ENCODE measurements at places on chromosomes 1 and 21.

DNA sequence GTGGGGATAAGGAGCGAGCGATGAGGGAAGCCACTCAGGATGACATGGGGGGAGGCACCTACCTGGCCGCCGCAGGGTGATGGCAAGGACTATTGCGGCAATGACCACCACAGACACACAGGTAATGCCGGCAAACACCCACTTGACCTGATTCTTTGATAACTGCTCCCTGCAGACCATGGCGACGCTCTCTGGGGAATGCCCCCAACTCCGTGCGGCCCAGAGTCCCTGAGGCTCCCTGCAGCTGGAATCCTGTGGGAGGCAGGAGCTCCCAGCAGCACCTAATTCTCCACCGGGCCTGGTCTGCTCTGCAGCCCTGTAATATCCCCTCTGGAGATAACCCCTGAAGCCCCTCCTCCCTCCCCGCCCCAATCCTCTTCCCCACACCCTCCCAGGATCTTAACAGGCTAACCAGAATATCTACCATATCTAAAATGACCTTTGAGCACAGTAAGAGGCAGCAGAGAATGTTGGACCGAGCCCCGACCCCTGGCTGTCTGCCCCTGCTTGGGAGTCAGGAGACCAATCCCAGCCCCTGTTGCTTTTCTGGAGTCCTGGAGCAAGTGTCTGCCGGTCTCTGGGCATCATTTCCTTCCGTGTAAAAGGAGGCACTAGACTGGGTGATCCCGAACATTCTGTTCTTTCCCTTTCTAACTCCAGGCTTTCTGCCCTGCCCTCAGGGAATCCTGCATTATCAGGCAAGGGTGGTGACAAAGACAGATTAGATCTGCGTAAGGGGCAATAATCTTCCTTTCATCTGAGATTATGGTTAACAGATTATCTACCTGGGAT is at the start of gene FAM151A:
Gene FAM151A, minus strand, starts transcription at position 310 of the 792 bp plus-strand sequence. Its CDS starts 130 bp downstream, at position 180.
- DNase-seq = no peak

- DNase-seq = no peak
Measured at GRCh38 chr1:228272831-228273571, 65.2 kb downstream of the OBSCN start.

DNA sequence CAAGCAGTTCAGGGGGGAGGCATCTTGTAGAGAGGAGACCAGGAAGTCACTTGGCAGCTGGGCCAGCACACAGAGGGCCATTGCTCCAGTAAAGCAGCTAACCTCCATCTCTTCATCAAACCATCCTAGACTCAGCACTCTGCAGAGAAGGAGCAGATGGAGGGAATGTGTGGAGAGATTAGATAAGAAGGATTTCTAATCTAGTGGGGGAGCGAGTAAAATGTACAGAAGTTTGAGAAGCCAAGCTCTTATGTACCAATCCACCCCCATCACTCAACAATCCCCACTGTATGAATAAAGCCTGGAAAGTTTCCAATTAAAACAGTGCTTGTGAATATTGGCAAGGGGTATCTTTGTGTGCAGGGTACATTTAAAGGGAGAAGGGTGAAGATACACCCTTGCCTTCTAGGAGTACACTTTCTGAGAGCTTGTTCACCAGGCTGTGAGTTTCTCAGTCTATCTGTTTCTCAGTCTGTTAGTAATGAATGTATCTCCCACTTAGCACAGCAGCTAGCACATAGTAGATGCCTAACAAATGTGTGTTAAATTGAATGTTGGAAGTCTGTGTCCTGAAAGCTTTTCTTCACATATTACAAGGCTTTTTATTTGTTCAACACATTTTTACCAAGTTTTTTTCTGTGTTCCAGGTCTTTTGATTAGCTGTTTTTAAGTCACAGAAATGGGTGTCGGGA is 142.7 kb upstream of the UBE2U start:
- DNase-seq = no peak

DNA sequence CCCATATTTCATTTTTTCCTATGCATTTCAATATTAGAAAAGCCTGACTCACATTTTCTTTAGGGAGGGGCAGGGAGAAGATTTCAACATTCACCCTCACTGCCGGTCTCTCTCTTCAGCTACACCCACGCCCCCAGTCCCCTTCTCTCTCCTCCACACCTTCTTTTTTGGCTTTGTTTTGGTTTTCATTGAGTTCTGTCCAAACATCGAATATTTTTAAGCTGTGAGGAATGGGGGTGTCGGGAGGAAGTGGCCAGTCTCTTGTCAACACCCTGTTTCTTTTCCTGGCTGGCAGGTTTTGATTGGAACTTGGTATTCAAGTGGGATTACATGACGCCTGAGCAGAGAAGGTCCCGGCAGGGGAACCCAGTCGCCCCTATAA is 177.3 kb downstream of the PGBD5 start:
- no peak for DNase-seq

DNA sequence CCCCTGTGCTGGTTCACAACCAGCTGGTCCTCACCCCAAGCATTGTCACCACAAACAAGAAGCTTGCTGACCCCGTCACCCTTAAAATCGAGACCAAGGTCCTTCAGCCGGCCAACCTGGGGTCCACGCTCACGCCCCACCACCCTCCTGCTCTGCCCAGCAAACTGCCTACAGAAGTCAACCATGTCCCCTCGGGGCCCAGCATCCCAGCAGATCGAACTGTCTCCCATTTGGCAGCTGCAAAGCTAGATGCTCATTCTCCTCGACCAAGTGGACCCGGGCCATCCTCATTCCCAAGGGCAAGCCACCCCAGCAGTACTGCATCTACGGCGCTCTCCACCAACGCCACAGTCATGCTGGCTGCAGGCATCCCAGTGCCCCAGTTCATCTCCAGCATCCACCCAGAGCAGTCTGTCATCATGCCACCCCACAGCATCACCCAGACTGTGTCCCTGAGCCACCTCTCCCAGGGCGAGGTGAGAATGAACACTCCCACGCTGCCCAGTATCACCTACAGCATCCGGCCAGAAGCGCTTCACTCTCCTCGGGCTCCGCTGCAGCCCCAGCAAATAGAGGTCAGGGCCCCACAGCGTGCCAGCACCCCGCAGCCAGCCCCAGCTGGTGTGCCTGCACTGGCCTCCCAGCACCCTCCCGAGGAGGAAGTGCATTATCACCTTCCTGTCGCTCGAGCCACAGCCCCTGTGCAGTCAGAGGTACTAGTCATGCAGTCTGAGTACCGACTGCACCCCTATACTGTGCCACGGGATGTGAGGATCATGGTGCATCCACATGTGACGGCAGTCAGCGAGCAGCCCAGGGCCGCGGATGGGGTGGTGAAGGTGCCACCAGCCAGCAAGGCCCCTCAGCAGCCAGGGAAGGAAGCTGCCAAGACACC is 40.6 kb downstream of the ZBTB17 start:
- no peak for DNase-seq
